GM18507 (cell line): ENCODE measurements at places on chromosomes 7 and 10.

- no peak for DNase-seq
These were observed 342.5 kb downstream of the RPS24 start for GRCh38 chr10:78375854-78376785.

DNA sequence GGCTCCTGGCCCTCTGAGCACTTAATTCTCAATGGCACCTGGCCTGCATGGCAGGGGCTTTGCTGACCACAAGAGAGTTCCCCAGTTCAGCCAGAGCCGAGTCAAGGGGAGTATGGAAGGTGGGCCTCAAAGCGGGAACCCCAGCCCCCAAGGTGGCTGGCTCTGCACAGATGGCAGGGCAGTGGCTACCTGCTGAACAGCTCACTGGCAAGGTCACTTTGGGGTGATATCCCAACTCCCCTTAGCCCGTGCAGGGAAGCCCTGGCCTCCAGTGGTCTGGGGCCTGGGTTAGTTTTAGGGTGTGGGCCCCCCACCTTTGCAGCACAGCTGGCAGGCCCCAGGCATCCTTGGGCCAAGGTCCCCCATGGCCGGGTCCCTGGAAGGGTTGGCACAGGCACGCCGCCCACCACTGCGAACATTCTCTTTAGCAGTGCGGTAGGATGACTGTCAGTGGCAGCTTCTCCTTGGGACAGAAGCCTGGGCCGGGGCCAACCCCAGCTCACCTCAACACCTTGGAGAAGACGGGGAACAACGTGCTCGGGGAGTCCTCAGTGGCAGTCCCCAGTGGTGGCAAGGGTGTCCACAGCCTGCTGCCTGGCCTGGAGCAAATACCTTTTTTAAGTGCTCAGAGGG lies 36.8 kb downstream of the PPIF start:
- DNase-seq: no peak

GRCh38 chr10:77157248-77158019 lies 480.2 kb downstream of the KCNMA1 start:
- no peak for DNase-seq

DNA sequence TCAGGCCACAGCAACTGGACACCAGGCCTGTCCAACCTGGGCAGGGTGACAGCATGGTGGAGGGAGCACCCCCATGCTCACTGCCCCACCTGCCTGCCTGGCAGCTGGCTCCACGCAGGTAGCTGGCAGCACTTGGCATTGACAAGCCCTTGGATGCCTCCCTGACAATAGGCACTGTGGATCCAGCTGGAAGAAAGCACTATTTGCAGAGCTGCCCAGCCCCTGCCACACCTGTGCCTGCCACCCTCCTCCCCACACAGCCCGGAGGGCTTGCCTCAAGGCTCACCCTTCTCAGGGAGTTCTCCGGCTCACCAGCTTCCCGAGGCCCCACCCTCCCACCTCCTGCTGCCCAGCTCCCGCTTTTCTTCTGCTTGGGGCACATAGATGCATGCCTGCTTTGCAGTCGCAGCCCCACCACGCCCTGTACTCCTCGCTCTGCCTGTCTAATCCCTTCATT lies 160.1 kb downstream of the NEURL1 start:
- no peak for DNase-seq

DNA sequence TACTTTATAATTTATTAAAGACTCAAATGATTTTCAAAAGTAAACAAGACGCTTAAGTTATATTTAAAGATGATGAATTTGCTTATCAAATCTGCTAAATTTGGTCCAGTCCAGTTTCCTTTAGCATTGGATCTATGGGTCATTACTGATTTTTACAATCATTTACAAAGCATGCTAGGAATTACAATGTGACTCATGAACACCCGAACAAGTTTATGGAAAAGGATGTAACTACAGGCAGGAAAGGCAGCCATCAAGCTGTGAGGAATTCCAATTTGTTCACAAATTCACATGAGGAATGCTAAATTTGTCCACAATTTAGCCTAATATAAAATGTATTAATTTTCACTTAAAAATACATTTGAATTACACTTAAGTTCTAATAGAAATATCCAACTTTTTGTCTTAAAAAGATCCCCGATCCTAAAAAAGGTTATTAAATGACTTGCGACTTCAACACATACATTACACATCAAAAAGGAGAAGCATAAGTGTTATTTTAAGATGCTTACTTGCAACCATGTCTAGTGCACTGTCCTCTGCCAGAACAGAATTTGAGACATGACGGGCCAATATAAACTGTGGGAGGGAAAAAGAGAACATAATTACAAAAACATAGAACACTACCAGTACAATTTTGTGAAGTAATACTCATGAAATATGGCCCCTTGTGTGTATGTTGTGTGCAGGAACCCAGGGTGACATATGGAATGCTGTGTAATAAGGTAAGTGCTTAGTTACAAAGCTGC lies 194.2 kb upstream of the SLC26A5 start:
- no peak for DNase-seq

DNA sequence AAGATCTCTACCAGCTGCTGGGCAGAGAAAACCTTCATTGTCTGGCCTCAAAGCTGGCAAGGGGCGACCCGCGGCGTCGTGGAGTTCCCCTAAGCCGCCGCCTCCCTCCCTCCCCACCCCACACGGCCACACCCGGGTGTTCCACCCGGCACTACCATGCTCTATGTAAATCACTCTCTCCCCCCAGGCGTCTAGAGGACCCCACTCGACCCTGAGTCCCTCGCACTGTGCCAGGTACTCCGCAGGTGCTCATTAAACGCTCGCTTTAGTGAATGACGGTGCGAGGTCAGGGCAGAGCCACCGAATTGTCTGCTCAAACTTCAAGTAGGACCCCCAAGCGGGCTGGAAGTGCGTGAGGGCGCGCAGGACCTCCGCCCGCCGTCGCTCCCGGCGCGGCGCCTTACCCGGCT lies 628 bp downstream of the PARP12 start:
- DNase-seq: no peak

DNA sequence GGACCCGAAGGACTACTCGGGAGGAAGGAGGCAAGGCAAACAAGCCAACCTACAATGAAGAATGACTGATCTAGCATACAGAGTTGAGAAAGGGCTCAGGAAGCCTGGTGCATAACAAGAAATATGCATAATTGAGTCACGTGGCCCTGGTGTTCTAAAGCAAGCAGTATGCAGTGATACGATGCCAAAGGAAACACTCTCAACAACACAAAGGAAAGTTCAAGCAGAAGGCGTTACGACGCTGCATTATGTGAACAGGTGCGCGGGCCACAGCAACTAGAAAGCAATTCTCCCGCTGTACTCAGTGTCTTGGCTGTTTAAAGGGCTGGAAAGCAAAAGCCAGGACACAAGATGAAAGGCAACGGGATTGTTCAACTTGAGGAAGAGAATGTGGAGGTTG lies 100.8 kb downstream of the PRTFDC1 start:
- DNase-seq: no peak

GRCh38 chr10:22629852-22630233 lies 84.5 kb downstream of the PIP4K2A start:
- no peak for DNase-seq

DNA sequence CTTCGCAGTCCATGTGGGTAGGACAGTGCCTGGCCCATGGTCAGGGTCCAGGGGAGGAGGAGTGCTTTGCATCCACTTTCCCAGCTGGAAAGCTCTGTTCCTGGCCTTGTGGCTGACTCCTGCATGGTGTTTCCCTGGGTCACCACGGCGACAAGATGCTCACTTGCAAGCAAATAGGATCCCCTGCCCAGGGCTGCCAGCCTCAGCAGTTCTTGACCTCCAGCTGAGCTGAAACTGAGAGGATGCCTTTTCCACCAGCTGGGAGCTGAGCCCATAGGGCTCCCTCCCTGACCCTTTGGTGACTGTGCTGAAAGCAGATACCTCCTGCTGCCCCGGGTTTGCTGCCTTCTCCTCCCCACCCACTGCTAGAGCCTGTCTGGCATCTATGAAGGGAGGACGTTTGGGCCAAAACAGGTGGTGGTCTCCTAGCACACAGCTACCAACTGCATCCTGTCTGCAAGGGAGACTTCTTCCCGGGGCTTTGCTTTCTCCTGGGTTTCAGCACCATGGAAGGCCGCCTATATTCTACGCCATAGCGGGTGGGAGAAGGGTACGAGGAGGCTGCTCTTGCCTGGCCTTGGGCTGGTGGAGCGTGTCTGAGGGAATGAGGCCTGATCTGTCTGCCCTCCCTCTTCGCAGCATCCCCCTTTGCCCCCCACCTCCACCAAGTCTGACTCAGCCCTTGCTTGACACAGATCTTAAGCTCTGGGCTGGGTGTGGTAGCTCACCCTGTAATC lies 34.4 kb downstream of the UBTD1 start:
- no peak for DNase-seq

GRCh38 chr10:121406823-121407545 lies 191.3 kb downstream of the FGFR2 start:
- no peak for DNase-seq

DNA sequence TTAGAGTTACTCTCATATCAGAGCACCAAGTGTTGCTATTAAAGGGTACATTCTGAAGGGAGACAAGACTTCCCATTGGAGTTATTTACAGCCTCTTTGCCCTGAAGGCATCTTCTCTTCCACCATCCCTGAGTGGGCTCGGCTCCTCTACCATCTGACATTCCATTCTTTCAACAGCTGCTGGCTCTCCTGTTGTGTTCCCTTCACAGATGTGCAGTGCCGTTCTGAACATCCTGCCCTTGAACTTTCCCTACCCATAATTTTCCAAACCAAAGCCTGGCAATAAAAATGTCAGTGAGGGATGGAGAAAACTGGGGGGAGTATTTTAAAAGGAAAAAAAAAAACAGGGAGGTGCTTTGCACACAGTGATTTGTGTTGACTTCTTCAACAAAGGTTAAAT lies 392.9 kb downstream of the KCNMA1 start:
- no peak for DNase-seq
